ENCODE measurements at places on chromosomes 16 and 17.

- DNase-seq: no peak
These were observed 111.4 kb upstream of the CPHXL start for GRCh38 chr16:75837681-75838080.

DNA sequence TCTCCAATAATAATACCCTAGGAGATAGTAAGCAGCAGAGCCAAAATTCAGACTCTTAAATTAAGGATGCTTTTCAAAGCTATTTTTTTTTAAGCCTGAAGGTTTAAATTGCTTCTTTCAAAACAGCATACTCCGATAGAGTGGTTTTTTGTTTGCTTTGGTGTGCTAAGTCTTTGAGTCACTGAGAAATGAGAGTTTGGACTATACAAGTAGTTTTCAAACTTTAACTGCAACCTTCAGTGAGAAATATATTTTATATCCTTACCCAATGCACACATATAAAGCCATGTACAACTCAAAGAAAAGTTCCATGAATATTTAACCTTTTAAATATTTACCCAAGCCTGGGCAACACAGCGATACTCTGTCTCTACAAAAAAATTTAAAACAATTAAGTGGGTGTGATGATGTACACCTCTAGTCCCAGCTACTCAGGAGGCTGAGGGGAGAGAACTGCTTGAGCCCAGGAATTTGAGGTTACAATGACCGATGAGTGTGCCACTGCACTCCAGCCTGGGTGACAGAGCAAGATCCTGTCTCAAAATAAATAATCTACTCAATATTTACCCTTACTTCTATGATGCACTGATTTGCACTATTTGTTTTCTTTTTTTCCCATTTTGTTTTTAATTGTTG lies 19.2 kb downstream of the DCUN1D3 start:
- DNase-seq: no peak

- DNase-seq: no peak
These were observed 2.0 kb downstream of the MSL1 start for GRCh38 chr17:40123811-40124114.

GRCh38 chr17:53490447-53490968 lies 332.2 kb upstream of the KIF2B start:
- no peak for DNase-seq

GRCh38 chr16:78993346-78993745 lies 607.2 kb downstream of the MAF start:
- no peak for DNase-seq

GRCh38 chr17:43931062-43931571 lies 11.2 kb downstream of the PPY start:
- DNase-seq: no peak

GRCh38 chr16:85651629-85652430 lies 36.9 kb downstream of the GINS2 start:
- DNase-seq: peak; percentile 9

DNA sequence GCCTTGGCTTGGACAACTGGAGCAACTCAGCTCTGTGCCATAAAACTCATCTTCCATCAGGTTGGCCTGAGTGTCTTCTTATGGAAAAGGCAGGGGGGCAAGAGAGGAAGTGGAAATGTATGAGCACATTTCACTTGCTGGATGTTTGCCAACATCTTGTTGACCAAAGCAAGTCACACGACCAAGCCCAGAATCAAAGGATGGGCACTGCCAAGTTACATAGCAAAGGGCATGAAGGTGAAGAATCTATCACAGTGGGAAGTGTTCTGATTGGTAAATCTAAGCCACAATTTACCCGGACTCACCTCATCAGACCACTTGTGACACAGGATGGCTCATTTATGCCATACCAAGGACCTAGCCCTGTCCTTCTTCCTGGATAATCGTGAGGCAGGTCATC lies 310.5 kb upstream of the IRX5 start:
- no peak for DNase-seq

DNA sequence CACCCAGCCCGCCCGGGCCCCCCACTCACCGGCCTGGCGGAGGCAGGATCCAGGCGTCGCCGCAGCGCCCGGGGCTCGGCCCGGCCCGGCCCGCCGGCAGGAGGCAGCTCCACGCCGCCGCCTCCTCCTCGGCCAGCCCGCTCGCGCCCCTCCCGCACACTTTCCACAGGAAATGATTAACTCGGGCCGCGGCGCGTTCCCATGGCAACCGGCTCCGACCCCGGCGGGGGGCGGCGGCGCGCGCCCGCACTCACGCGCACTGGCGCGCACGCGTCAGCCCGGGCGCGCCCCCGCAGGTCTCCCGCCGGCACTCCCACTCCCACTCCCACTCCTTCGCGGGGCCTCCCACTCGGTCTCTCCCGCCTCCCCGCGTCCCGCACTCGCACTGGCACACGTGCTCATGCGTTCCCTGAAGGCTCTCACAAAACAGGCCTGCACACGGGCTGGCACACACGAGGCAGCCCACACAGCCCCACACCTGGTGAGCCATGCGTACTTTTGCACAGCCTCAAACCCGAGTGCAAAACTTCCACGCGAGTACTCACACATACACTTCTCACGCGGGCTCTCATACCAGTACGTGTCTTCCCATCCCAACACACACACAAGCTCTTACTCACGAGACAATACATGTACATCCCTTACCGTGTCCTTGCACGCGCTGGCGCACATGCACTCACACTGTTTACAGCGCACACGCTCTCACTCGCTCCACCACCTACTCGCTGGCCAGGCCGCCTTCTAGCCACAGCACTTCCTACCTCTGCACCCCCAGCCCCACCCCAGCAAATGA lies at the start of gene KIFC3:
Gene KIFC3, minus strand, starts transcription at position 151 of the 793 bp plus-strand sequence. CDS start 4,248 bp downstream, outside the sequence.
- DNase-seq: peak; percentile 43

DNA sequence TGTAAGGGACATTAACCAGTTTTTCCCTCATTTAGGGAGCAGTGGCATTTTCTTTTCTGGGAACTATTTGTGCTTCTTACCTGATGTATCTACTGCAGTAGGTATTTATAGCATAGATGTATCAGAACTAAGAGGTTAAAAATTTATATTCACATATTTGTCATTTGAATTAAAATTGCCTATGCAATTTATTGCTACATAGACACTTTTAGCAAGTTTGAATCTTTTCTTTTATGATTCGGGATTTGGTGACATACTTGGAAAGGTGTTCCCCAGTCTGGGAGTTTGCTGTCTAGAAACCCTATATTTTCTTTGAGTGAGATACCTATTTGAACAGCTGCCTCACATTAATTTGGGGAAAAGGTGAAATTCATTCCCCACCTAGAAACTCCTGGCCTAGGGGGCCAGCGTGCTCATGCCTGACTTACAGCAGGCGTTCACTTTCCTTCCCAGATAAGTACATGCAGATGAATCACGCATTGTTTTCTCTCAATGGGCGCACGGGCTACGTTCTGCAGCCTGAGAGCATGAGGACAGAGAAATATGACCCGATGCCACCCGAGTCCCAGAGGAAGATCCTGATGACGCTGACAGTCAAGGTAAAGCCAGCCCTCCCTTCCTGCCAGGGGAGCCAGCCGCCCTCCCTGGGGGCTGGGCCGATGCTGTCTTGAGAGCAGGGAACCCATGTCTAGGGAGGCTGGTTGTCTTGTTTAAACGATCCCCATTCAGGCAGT lies 73.8 kb downstream of the SDR42E1 start:
- no peak for DNase-seq

DNA sequence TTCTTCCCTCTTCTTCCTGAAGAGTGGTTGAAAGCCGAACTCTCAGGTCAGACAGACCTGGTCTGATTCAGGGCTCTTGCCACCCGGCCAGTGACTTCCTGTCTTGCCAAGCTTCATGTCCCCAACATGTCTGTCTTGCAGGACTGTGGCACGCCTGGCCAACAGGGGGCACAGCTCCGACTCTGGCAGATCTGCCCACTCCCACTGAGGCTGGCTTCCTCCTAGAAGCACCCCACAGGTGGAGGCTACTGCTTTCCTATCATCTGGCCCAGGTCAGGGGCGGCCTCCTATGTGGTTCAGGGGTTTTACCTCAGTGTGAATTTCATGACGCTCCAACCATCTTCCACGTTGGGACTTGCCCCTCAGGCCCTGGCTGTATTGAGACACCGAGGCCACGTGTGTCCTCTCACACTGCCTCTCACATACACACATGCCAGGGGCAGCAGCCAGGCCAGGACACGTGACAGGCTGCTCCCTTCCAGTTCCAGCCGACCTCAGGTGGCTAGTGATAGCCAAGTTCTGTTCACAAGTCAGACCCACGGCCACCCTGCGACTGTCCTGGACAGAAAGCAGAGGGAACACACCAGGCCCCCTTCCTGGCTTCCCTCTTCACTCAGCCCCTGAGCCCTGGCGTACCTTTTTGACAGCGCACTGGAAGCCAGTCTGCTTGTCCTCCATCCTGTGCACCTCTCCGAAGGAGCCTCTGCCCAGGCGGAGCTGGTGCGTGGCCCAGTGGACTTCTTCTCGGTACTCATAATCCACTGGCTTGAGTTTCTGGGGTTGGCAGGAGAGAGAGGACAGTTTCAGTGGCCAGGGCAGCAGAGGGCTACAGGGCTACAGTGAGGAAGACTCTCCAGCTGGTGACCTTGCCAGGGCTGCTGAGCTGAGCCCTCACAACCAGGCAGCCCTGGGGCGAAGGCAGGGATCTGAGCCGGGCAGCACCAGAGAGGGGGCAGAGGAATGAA lies 22.6 kb upstream of the SPATA32 start:
- no peak for DNase-seq

- no peak for DNase-seq
These were observed 4.9 kb downstream of the UBE2O start for GRCh38 chr17:76447931-76448652.

DNA sequence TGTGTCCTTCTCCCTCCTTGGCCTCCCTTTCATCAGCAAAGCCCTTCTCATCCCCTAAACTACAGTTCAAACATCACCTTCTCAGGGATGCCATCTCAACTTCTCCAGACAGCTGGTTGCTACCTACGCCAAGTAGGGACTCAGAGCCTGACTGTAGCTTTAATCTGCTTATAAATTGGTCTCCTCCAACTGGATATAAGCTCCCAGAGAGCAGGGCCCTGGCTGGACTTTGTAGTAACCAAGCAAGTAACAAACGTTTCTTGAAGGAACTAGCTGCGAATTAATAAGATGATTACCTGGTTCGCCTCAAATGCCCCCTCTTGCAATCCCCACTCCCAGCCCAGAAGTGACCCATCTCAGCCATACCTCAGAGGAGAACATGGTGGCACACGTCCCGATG lies 17.5 kb upstream of the KLHL11 start:
- DNase-seq: no peak

- DNase-seq: no peak
These were observed 84.9 kb downstream of the MGAT5B start for GRCh38 chr17:76953066-76953465.

- DNase-seq: no peak
These were observed 125.3 kb upstream of the SALL1 start for GRCh38 chr16:51276336-51276735.

DNA sequence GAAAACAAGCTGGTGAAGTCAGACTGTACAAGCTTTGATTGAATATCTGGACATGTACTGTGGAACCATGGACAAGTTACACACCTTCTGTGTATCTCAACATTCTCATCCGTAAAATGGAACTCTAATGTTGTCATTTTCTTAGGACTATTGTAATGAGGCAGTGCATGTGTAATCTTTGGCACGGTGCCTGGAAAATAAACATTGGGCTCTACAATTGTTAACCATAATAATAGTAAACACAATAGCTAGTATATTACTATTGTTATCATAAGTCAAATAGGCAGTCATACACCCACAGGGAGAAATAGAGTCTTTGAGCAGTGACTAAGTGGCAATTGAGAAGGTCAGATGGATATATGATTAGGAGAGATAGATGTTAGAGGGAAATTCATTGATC lies 39.8 kb upstream of the ANKFN1 start:
- no peak for DNase-seq

GRCh38 chr17:57577751-57578607 lies 167.1 kb downstream of the CCDC182 start:
- DNase-seq: no peak

DNA sequence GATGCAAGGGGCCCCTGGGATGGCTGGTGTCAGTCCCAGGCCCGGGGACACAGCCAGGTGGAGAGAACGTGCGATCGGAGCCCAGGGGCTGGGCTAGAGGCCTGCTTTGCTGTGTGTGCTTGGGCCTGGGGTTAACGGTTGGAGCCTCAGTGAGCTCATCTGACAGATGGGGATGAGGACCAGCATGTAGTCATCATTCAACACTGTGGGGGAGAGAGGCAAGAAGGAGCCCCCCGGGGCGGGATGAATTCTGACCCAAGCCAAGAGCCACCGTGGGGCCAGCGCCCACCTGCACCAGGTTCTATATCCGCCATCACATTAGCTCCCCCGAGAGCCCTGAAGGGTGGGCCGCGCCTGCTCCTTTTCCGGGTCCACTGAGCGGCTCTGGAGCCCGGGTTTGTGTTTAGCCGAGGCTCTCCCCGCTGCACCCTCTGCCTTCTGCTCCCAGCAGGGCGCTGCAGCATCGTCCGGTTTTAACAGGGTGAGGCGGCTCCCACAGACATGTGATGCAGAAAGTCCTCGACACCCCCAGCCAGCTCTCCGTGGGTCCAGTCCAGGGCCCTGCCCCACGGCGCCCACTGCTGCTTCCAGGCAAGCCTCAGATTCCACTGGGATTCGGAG lies 365.7 kb downstream of the SEC14L1 start:
- no peak for DNase-seq

- DNase-seq: no peak
These were observed 747 bp upstream of the LHX1 start for GRCh38 chr17:36936455-36937000.

DNA sequence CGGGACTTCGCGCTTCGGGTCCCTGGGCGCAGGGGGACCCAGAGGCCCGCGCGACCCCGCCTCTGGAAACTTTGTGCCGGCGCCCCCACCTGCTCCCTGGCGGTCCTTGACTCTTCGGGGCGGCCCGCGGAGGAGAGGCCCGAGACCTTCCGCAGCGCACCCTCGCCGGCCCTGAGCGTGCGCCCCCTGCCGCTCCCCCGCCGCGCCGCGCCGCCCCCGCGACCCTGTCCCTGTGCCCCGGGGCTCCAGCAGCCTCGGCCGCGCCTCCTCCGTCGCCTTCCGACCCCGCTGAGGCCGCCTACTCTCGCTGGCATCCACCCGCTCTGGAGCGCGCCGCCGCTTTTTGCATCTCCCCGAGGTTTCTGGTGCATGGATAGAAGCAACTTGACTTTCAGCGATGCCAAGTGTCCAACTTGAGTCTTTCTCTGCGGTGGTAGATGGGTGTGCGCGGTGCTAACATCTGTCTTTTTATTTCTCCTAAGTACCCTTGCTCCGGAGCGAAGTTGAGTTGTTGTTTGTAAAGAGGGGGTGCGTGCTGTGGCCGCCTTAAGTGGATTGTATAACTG lies 414 bp downstream of the DUSP14 start:
- peak; percentile 66 for DNase-seq

GRCh38 chr17:40932608-40933007 lies 4.8 kb downstream of the KRT23 start:
- no peak for DNase-seq
